ENCODE measurements at places on chromosomes 3 and 15.

- DNase-seq = no peak
Observed at GRCh38 chr15:100529556-100529955, 806 bp upstream of the CERS3 start.

DNA sequence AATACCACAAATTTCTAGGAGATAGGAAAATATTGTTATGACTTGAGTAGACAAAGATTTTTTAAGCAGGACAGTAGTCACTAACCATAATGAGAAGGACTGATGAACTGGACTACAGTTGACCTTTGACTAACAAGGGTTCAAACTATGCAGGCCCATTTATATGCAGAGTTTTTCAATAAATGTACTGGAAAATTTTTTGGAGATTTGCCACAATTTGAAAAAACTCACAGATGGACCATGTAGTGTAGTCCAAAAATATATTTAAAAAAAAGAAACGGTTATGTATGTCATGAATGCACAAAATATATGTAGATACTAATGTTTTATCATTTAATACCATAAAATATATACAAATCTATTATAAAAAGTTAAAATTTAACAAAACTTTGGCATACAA lies 151.8 kb downstream of the LRRN1 start:
- DNase-seq = peak; percentile 1

DNA sequence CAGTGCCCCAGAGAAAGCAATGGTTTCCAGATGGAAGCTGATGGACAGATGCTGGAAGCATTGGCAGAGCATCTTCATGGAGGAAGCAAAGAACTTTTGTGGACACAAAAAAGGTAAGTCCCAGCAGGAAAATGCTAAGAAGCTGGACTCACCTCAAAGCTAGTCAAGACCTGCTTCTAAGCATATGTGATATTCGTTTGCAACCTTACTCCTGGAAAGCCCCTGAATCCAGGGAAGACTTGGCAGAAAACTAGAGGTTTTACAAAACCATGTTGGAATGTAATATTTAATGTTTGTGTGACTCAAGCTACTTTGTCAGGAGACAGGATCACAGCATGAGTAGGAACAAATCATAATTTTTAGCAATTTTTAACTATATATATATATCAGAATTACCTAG lies 288.2 kb downstream of the BCHE start:
- DNase-seq = no peak

DNA sequence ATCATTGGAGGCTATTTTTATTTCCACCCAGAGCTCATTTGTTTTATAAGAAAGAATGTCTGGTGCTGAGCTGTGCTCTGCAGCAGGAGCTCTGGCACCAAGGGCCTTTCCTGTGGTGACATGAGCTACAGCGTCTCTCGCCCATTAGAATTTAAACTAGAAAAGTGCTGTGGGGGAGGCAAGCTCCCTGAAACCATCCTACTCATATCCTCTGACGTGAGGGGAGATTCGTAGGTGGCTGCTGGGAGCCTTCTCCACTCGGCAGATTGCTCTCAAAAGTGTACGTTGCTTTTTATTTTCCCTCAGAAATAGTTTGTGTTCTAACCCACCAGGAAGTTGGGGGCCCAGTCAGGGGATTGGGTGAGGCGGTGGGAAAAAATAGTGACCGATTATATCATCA lies 76.3 kb upstream of the ARHGEF3 start:
- DNase-seq = peak; percentile 61

- DNase-seq = no peak
Observed at GRCh38 chr15:70576696-70577095, 186.7 kb downstream of the UACA start.

- DNase-seq = no peak
Observed at GRCh38 chr3:38143511-38143910, 5.0 kb downstream of the MYD88 start.

DNA sequence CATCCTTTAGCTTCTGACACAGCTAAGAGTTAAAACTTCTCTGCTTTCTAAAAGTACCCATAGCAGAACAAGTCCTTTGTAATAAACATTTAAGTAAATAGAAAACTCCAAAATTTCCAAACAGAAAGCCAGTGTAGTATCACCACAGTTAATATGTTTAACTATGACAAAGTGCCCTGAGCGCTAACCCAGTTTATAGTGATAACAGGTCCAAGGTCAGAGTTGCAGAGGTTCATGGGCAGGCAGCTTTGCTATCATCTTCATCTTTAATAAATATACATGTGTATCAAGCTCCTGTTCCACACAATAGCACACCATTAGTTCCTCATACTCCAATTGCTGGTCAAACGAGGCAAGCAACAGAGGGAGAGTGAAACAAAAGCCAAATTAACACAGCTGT lies 12.4 kb upstream of the TOP2B start:
- no peak for DNase-seq

GRCh38 chr15:65311760-65312159 lies 7.3 kb downstream of the RNU5B-1 start:
- no peak for DNase-seq

- no peak for DNase-seq
Observed at GRCh38 chr3:124886168-124887056, 753 bp downstream of the ITGB5 start.

GRCh38 chr3:140559546-140559945 lies 118.3 kb upstream of the TRIM42 start:
- no peak for DNase-seq

GRCh38 chr3:128567705-128568356 lies 74.8 kb upstream of the GATA2 start:
- DNase-seq = no peak

GRCh38 chr3:29936054-29936453 lies 655.2 kb downstream of the RBMS3 start:
- no peak for DNase-seq

Data from hindlimb muscle (tissue), 1 donor.